Activated CD8-positive, alpha-beta memory T cell treated with anti-CD3 and anti-CD28 coated beads for 48 hours (primary cell): ENCODE measurements at places on chromosomes 16 and 17.

- no peak for DNase-seq
Observed at GRCh38 chr17:79623786-79624717, 13.2 kb upstream of the RBFOX3 start.

GRCh38 chr17:55817397-55817709, 66.5 kb downstream of the PCTP start:
- no peak for DNase-seq

GRCh38 chr16:61390965-61391637, 645.1 kb downstream of the CDH8 start:
- no peak for DNase-seq

- DNase-seq, result no peak
Observed at GRCh38 chr16:20675488-20676267, 21.8 kb downstream of the ACSM1 start.

- DNase-seq, result no peak
Observed at GRCh38 chr17:59172436-59173004, 17.0 kb downstream of the PRR11 start.

DNA sequence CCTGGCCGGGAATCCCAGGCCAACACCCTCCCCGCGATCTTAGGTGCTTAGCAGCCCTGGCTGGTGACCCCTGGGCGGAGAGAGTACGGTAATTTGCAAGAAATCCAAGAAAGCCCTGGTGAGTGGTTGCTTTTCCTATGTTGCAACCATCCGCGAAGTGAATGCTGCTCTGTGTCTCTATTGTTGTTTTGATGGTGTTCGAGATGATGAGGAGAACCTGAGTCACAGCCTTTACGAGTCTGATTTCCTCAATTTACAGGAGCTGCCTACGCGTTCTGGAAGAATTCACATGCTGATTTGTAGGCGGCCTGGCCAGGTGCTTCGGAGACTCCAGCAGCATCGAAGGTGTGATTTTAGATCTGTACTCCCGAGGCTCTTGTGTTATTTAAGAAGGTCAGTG, 63.3 kb downstream of the TMEM235 start:
- DNase-seq, result no peak

DNA sequence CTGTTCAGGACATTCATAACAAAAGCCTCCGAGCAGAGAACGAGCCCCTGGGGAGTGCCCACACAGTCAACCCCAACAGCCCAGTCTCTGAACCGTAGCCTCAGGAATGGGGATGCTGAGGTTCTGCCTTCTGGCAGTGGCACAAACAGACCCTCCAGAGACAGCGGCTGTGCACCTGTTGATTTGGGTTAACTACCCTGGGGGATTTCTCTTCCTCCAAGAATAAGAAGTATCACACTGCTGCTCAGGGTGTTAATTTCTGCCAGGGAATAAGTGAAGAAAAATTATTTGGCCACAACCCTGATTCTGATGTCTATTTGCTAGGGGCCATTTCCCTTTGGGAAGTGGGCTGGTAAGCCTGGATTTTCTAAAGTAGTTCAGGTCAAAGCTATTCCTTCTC, 51.0 kb upstream of the PIRT start:
- no peak for DNase-seq

GRCh38 chr17:30358055-30358760, 20.5 kb upstream of the CPD start:
- DNase-seq, result no peak

GRCh38 chr16:52051414-52052172, 495.4 kb downstream of the TOX3 start:
- no peak for DNase-seq

GRCh38 chr16:29675811-29676643, 3.0 kb upstream of the QPRT start:
- no peak for DNase-seq

DNA sequence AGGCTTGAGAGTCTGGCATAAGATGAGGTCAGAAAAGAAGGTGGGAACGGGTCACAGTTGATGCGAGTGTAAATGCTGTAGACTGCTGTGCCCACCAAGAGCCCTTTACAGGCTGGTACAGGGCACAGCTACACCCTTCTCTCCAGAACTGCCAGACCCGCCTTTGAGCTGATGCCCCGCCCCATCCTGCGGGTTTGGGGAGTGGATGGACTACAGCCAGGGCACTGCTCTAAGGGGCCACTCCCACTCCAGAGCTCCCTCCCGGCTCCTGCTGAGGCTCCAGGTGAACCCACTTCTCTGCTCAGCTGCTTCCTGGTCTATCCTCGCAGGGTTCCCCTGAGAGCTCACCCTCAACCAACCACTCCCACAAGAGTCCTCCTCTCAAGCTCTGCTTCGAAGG, 12.3 kb downstream of the MEIOB start:
- no peak for DNase-seq
